ENCODE measurements at places on chromosomes 6 and 20.

DNA sequence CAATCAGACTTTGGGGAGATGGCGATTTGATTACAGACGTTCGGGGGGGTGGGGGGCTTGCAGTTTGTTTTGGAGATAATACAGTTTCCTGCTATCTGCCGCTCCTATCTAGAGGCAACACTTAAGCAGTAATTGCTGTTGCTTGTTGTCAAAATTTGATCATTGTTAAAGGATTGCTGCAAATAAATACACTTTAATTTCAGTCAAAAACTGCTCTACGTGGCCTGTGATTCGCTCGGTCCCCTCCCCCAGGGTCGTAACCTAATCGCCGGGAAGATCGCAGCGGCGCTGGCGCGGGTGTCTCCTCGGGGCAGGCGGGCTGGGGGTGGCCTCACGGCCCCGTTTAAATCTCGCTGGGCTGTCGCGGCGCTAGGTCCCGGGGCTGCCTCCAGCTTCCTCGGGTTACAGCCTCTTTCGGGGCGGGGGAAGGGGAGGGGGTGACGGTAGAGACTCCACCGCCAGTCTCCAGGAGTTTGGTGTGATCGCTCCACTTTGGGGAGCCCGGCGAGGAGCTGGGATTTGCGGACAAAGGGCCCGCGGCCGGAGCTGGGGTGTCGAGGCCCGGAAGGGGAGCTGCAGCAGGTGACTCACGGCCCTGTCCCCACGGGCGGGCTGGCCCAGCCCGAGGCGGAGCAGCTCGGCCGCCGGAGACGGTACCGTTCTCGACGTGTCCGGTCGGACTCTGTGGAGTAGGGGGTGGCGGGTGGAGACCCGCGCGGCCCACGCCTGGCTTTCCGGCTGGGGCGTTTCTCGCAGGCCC, 4.2 kb downstream of the FOXC1 start:
- DNase-seq, result no peak

GRCh38 chr6:24460966-24461365, 28.4 kb downstream of the GPLD1 start:
- no peak for DNase-seq

DNA sequence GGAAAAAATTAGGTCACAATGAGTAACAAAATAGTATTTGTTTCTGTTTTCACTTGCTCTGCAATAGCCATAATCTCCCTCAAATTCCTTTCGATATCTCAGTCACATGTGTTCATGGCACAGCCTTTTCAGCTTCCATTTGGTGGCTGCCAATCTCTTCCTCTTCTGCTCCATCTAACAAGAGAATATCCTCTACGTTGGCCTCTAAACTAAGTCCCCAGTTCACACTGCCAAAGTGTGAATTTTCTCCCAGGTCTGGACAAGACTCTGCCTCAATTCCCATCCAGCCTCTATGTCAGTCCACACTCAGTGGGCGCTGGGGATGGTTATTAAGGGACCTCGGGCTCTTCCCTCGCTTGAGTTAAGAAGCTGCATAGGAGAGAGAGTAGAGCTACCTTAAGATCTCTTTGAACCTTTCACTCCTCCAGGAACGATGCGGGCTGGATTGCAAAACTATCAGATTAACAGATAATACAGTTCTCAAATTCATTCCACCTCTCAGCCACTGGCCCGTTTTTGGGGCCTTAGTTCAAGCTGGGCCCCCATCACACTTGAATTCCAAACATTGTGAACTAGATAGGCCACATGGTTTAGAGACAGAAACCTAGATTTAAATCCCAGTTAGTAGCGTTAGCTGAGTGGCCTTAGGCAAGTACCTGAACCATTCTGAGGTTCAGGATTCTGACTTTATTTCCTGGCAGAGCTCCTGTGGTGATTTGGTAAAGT, 250.2 kb upstream of the QKI start:
- no peak for DNase-seq

GRCh38 chr6:164455835-164456234, 853.6 kb downstream of the C6orf118 start:
- no peak for DNase-seq

DNA sequence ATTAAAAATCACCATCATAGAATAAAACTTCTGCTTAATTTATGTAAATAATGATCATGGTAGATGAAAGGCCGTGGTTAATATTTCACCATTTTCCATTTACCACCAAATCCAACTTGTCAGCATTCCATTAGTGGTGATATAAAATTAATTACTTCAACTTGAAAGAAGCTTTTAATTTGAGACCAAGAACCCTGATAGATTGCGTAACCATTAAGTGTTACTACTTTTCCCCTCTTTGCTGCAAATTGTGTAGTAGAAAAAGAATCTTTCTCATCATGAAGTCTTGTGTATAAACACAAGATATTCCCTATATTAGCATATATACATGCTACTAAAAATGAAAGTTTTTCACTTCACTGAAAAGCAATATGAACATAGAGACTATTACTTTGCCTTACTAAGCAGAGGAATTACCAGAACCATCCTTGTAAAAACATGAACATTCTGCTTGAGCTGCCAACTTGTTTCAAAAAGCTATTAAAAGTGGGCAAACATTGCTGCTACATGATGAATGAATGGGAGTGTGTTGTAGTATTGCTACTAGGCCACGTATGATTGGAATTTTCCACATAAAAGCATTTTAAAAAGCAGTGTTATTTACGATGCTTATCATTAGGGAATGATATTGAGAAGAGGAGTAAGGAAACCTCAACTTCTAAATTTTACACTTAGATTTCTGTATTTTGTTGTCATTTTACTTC, 35.0 kb downstream of the STX11 start:
- DNase-seq, result no peak

GRCh38 chr20:1702855-1703254, 45.3 kb upstream of the SIRPG start:
- DNase-seq, result no peak

DNA sequence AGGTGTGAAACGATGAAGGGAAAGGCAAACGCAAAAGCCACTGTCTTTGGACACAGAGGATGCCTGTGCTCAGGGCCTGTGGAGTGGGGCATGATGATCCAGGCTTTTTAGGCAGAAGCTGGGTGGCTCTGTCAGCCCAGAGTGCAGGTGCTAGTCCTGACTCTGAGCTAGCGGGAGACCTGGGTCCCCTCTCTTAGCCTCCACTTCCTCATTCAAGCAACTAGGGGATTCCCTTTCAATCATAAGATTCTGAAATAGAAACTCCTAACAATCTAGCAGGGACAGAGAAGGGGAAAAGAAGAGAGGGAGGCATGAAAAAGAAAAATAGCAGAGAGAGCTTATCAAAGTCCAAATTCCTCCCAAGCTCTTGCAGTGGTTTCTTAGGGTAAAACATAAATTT, 7.6 kb upstream of the HIVEP2 start:
- DNase-seq, result no peak

- no peak for DNase-seq
Observed at GRCh38 chr6:168100803-168101589, 22.0 kb upstream of the FRMD1 start.

GRCh38 chr6:54559136-54559535, 250.9 kb downstream of the TINAG start:
- DNase-seq, result no peak

DNA sequence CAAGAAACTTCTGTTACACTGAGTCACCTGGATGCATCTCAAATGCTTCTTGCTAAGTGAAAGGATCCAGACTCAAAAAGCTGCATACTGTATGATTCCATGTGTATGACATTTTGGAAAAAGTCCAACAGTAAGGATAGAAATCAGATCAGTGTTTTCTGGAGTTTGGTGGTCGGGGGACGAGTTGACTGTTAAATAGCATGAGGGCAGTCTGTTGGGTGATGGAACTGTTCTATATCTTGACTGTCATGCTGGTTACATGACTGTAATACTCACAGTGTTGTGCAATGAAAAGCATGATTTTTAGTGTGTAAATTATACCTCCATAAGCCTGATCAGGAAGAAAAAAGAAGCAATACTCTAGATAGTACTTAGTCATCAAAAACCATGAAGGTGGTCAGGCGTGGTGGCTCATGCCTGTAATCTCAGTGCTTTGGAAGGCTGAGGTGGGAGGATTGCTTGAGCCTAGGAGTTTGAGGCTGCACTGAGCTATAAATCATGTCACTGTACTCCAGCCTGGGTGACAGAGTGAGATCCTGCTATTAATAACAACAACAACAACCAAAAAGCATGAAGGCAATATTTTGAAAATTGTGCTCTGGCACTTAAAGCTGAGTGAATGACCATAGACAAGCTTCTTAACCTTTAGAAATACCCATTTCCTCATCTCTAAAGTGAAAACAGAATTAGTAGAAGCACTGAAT, 30.5 kb upstream of the SASH1 start:
- DNase-seq, result peak; percentile 20

GRCh38 chr20:45347297-45347935, 808 bp downstream of the SDC4 start:
- no peak for DNase-seq

- DNase-seq, result no peak
Observed at GRCh38 chr6:161890832-161891297, 617.0 kb upstream of the AGPAT4 start.

- no peak for DNase-seq
Observed at GRCh38 chr20:38296433-38296832, 7.5 kb upstream of the BPI start.

DNA sequence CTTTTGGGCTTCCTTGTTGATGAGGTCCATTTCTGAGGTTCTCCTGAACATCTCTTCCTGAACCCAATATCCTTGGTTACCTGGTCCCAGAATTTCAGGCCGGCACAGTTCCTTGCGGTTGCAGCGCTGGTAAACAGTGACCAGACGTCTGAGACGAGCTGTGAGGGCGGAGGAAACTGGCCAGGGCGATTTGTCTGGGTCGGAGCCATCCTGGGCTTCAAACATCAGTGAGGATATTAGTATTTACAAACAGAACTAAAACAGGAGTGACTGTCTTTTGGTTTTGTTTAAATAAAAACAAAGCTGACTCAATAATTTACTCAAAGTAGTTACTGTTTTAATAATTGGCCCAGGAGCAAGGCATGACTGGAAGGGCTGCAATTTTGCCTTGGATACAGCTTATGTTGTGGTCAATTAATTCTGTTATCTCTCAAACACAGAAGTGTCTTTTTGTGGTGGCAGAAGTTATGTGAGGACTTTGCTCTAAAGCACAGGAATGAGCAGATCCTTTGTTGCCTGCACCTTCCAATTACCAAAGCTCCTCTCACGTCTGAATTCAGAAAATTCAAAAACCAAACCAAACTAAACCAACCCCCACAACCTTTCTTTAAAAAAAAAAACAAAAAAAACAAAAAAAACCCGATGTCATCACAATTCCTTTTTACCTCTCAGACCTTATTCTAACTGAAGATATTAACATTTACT, 58.7 kb upstream of the EMILIN3 start:
- DNase-seq, result no peak

DNA sequence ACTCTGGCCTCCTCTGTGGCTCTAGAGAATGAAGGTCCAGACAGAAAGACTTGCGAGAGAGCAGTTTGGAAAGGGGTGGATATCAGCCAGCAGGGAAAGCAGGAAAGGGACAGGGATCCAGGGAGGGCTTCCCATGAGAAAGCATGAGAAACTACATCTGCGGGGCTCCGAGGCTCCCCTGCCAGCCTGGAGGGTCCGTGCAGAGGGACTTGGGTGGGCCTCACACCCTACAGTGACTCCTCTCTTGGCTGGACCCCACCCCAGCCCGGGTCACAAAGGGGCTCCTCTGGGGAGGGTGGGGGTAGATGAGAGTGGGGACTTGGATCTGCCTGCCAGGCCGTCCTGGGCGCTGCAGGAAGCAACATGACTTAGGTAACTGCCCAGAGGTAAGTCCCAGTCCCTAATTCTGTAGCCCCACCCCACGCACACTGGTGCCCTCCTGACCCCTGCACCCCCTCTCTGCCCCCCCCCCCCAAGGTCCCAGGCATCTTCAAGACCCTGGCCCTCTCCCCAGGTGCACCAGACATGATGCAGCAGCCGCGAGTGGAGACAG, at the start of gene TMEM239:
TSS of gene TMEM239 (plus strand) at position 335 of the 553 bp plus-strand sequence. CDS start at position 526, 191 bp downstream.
- no peak for DNase-seq

- DNase-seq, result peak; percentile 67
Observed at GRCh38 chr6:36241728-36242127, 28.1 kb upstream of the PNPLA1 start.

DNA sequence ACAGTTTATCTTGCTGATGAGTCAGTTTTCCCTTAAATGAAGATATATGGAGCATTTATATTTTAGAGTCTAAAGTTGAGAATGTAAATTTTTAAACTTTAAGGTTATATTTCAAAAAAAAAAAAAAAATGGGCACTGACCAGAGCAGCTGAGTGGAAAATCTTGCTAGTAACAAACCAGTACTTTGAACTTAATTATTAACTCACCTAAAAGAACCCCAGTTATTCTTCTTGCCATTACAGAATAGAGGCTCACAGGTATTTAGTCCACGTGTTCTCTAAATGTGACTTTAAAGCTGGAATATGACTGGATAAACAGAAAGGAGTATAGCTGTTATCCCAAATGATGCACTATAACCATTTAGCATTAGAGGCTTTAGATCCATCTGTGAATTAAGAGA, 178.4 kb downstream of the COL9A1 start:
- no peak for DNase-seq

GRCh38 chr6:81788748-81789147, 36.3 kb upstream of the TENT5A start:
- DNase-seq, result no peak

GRCh38 chr20:43187476-43188233, 2.1 kb downstream of the PTPRT start:
- DNase-seq, result peak; percentile 78

GRCh38 chr20:17391127-17391771, 139.9 kb downstream of the BFSP1 start:
- DNase-seq, result peak; percentile 9

- DNase-seq, result no peak
Observed at GRCh38 chr6:68108233-68108835, 526.7 kb upstream of the ADGRB3 start.

GRCh38 chr6:30025186-30025585, 35.9 kb upstream of the POLR1H start:
- no peak for DNase-seq

DNA sequence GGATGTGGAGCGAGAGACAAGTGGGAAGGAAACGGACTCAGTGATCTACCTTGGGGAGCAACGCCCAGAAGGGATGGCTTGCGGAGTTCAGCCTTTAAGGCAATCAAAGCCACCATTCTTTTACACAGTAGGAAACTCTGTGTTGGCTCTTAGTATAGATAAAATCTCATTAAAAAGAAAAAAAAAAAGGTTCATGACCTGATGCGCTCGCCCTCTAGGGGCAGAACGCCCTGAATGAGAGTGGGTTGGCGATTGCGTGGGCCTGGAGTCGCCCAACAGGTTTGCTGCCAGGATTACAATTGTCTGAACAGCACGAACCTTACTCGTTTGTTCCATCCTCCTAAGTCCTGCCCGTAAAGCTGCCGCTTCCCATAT, 1.2 kb downstream of the TPD52L1 start:
- DNase-seq, result peak; percentile 34

DNA sequence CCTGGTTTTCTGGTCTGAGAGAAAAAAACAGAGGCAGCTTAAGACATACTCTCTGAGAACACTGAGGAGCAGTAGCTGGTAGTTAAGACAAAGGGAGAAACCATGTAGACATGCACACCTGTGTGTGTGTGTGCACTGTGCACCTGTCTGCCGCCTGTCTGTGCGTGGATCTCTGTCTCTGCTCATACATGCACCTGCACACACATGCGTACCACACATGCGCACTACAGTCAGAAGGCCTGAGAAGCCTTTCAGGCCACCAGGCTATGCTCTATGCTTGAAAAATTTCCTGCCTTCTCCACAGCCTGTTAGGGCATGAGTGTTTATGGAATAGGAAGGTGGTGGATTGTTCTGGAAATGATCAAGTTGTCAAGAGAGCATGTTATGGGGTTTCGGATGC, 103.5 kb downstream of the CDH4 start:
- no peak for DNase-seq
